Airway epithelial cell (primary cell): ENCODE measurements at places on chromosomes 7 and 10. TPM values are rescaled to one million over a fixed set of nuclear protein-coding genes. Genes with fewer than 3 reads are reported as not detected.

AKR1C2 gene
- 167 and 181 TPM in 2 replicates for total RNA-seq

VIPR2 gene
- total RNA-seq = not detected in 2 replicates

FGFBP3 gene
- total RNA-seq = 0.42 and 0.49 TPM in 2 replicates

NKX2-3 gene
- not detected in 2 replicates for total RNA-seq

IRF5 gene
- 16.3 and 19.5 TPM in 2 replicates for total RNA-seq

FAM25G gene
- total RNA-seq = 5.3 and 29.8 TPM in 2 replicates

CXCL12 gene
- not detected in 2 replicates for total RNA-seq

CALY gene
- not detected in 2 replicates for total RNA-seq

CALHM1 gene
- not detected in 2 replicates for total RNA-seq

ACSM6 gene
- not detected in 2 replicates for total RNA-seq

ZWINT gene
- total RNA-seq = 37.7 and 50.9 TPM in 2 replicates

LRRC61 gene
- 11.0 and 11.1 TPM in 2 replicates for total RNA-seq

TMEM213 gene
- total RNA-seq = not detected in 2 replicates

COL17A1 gene
- total RNA-seq = 507 and 607 TPM in 2 replicates

MINDY4 gene
- total RNA-seq = 0.56 and 2.2 TPM in 2 replicates
